Hepatocyte (in vitro differentiated cells): ENCODE measurements at places on chromosomes 13 and 19. TPM values are rescaled to one million over a fixed set of nuclear protein-coding genes. Genes with fewer than 3 reads are reported as not detected.

- DNase-seq, result peak; percentile 52
These were observed 70.5 kb downstream of the IRS2 start for GRCh38 chr13:109715902-109716301.

The KANK3 gene
- 0.56 and 3.2 TPM in 2 replicates for total RNA-seq

GRCh38 chr19:10112895-10113591 is 1.6 kb downstream of the P2RY11 start:
- peak; percentile 68 for DNase-seq

The TEX30 gene
- total RNA-seq, result 11.3 and 15.4 TPM in 2 replicates

DNA sequence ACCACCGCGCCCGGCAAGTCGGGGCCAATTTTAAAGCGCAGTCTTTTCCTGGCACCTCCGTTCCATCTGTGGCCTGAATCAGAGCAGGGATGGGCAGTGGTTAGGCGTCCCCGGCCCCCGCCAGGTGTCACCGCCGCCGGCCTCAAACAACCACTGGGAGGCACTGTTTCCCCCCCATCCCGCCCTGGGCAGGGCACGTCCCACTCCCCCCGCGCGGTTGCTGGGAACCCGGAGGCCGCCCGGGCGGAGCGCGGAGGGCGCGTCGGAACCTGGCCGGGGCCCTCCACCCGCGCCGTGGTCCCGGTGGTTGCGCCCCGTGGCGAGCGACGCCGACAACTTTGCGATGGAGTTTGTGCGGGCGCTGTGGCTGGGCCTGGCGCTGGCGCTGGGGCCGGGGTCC is at the start of gene GRIN3B:
GRIN3B (plus strand) TSS at position 325 of the 400 bp plus-strand sequence; CDS start at position 344, 19 bp downstream.
- peak; percentile 85 for DNase-seq

GRCh38 chr13:35512271-35512920 is 35.9 kb upstream of the MAB21L1 start:
- peak; percentile 38 for DNase-seq

The FAM124A gene
- total RNA-seq, result 0.60 and 0.64 TPM in 2 replicates
